NCI-H1436 treated with DMSO at 0.1 percent for 48 hours (cell line): ENCODE measurements at places on chromosomes 13 and 19.

GRCh38 chr19:12513531-12514061 is 29.0 kb upstream of the ZNF709 start:
- no peak for DNase-seq

DNA sequence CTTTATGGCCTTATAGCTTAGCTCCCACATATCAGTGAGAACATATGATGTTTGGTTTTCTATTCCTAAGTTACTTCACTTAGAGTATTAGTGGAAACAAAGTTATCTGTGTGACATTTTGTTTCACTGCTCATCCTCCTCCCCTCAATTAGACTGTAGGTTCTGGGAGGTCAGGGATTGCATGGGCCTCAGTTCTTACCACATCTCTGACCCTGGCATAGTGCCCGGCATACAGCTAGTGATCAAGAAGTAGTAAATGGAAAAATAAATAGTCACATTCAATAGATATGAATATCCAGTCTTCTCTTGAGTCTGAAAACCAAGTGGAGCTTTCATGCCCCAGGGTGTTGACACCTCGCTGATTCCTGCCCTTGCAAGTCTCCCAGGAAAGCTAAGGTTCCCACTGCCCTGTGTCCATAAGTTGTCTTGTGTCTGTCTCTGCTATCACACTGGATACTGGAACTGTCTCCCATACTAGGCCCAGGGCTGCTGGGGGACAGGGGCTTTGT is 249.5 kb upstream of the TSHZ3 start:
- no peak for DNase-seq

DNA sequence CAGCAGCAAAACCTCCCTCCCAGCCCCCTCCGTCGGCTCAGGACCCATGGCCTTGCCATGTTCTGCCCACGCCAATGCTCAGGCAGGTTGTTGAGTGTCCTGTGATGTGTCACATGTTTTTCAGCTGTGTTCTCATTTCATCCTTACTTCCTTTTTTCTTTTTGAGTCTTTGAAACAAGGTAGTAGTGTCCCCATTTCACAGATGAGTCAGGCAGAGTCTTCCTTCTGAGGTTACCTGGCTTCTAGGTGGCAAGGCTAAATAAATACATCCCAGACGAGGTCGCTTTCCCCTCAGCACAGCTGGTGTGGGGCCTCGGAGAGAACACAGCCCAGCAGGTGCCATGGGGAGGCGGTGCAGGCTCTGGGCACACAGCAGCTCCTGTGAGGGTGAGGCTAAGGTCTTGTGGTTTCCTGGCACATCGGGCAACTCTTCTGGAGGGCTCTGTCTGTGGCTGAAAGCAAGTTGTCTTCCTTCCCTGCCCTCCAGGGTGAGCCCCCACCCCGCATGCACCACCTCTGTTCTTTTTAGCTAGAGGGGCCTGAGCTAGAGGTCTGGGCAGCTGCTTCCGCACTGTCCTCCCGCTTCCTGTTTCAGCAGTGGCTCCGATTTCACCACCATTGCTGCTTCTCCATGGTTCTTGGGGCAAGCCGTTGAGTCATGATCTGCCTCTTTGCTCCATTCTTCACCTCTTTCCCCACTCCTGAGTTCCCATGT is 15.1 kb downstream of the PRAM1 start:
- DNase-seq = no peak

DNA sequence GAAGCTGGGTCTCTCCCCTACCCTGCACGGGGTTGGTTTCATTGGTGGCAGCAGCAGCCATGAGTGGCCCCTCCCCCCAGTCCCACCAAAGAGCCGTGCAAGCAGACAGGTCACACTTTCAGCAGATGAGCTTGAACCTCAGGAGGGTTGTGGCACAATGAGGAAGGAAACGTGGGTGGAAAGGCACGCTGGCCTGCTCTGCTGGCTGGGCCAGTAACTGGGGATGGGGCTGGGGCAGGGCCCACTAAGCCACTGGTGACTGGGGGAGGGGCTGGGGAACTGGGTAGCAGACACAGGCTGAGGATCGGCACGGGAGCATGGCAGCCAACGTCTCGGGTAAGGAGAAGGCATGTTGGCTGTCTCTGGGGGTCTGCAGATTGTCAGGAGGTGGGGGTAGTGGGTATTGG is at the start of gene P2RY11:
P2RY11 (plus strand) TSS at position 289 of the 407 bp plus-strand sequence; CDS start at position 318, 29 bp downstream.
- no peak for DNase-seq

DNA sequence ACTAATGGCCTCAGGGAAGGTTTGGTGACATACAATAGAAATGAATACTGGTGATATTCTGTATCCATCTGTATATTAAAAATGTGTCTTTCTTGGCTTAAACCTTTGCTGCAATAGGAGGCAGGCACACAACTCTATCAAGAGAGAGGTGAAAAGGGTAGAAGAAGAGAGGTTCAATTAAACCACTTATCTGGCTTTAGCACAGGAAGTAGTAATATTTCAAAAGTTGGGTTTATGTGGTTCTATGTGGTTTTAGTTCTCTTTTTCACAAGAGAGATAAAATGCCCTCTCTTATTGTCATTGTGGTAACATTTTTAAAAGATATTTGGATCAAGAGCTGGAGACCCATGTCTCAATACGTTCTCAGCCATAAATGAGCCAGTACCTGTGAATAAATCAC is 146.2 kb upstream of the FNDC3A start:
- DNase-seq = peak; percentile 45

DNA sequence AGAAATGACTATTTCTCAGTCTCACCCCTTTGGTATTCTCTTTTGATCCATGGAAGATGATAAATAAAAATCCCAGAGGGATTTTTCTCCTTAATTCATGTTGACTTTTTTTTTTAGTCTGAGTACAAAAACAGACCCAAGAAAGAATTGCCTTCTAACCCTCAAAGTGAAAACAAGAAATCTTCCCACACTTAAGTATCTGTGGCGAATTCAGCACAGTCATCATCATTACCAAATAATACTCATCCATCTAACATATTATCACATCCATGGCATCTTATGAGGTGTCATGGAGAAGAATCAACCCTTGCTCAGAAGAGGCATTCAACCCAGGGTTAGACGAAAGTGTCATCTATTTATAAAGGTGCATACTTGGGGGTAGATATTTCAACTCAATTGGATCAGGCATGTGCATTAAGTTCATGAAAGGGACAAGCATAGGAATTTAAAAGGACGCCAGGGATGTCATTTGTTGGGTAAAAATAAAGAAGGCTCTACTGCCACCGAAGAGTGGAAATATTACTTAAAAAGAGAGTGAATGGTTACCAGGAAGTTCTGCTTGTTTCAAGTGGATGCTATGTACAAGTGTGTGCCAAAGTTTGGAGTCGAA is 101.9 kb downstream of the FLT1 start:
- no peak for DNase-seq

GRCh38 chr19:3822683-3823349 is 36.6 kb upstream of the MATK start:
- DNase-seq = no peak

GRCh38 chr19:16957151-16957701 is 68.4 kb downstream of the F2RL3 start:
- peak; percentile 53 for DNase-seq

GRCh38 chr19:3370214-3370720 is 3.9 kb downstream of the NFIC start:
- no peak for DNase-seq

GRCh38 chr19:45924891-45925447 is 10.4 kb upstream of the NANOS2 start:
- DNase-seq = no peak

- no peak for DNase-seq
Measured at GRCh38 chr19:12994701-12995595, at the start of gene NFIX. TSS of gene NFIX (plus strand) at chr19:12995475. CDS start at chr19:12995838, 363 bp downstream.

DNA sequence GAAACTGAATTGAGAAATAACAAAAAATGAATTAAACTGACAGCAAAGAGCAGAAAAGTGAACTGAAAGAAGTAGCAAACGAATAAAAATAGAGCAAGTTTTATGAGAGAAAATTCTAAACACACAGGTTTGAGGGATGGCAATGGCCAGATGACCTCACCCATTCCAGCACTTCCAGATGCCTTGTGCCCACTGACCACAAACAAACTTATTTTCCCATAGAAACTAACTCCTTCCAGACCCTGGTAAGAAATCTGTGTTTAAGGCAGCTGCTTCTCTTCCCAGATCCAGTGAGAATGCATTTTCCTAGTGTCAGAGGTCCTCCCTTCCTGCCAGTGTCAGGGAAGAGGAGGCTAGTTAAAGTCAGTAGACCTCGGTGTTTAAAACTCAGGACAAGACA is 51.7 kb downstream of the RXFP2 start:
- no peak for DNase-seq

DNA sequence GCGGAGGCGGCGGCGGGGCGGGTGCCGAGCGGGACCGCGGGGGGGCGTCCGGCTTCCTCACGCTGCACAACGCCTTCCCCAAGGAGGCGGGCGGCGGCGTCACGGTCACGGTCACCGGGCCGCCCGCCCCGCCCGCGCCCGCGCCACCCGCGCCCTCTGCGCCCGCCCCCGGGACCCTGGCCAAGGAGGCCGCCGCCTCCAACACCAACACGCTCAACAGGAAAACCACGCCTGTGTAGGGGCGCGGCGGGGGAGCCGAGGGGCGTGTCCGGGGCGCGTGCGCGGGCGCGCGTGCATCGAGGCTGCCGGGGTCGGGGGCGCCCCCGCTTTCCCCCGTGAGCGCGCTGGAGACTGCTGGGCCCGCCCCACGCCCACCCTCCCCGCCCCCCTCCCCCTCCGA is 8.8 kb upstream of the CACNG6 start:
- DNase-seq = no peak

GRCh38 chr13:35909091-35909490 is 222.1 kb downstream of the DCLK1 start:
- DNase-seq = no peak

DNA sequence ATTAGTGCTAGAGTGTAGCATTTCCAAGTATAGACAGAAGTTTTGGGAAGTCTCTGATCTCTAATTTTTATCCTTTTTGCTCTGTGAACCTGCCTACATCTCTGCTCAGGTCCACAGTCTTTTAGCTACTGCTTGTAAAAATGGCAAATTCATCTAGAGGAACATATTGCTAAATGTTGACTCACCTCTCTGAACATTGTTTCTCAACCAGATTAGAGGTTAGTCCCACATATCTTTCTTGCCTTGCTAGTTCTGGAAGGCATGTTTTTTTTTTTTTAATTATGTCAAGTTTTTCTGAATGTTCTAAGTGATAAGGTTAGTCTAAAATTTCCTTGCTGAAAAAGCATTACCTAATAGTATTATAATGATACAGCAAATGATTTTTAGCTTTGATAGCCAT is 2889.6 kb upstream of the PCDH20 start:
- no peak for DNase-seq

GRCh38 chr13:24511019-24511815 is 1.4 kb downstream of the PARP4 start:
- DNase-seq = no peak

DNA sequence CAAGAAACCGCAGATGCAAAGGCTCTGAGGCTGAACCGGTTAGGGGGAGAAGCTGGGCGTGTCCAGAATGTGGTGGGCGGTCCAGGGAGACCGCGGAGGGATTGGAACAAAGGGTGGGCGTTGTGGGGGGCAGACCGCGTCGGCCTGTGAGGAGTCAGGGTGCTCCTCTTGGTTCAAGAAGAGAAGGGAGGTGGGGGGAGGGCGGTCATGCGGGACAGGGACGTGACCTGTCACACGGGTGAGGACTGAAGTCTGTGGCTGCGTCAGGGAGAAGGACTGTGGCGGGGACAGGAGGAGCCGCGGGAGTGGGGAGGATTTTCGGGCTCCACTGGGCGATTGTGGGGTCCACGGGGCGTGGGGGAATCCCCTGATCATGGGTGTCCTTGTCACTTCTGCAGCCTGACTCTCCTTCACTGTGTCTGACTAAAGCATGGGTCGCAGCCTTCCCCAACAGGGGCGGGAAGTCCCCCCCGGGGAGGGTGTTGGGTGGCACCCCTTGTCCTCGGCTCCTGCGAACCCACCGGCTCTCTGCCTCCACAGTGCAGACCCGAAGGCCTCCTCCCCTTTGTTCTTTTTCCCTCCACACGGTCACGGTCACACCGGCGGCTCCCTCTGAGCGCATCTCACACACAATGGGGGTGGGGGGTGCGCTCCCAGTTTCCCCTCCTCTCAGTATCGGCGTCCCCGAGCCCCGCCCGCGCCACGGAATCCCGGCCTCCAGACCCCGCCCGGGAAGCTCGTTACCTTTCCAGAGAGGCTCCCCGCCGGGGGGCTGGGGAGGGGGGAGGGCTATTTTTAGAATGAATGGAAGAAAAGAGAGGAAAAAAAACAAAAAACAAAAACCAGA is 16.4 kb upstream of the KCNN1 start:
- peak; percentile 68 for DNase-seq

DNA sequence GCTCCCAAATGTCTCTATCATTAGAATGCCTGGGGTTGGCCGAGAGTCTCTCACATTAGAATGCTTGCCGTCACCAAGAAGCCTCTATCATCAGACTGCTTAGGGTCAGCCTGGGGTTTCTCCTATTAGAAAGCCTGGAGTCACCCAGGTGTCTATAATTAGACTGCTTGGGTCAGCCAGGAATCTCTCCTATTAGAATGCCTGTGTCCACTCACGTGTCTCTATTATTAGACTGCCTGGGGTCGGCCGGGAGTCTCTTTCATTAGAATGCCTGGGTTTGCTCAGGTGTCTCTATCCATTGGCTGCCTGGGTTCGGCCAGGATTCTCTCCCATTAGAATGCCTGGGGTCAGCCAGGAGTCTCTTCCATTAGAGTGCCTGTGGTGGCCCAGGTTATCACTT is 1453.1 kb downstream of the UQCRFS1 start:
- no peak for DNase-seq

- DNase-seq = no peak
Measured at GRCh38 chr13:94987869-94988268, 275.5 kb upstream of the SOX21 start.

DNA sequence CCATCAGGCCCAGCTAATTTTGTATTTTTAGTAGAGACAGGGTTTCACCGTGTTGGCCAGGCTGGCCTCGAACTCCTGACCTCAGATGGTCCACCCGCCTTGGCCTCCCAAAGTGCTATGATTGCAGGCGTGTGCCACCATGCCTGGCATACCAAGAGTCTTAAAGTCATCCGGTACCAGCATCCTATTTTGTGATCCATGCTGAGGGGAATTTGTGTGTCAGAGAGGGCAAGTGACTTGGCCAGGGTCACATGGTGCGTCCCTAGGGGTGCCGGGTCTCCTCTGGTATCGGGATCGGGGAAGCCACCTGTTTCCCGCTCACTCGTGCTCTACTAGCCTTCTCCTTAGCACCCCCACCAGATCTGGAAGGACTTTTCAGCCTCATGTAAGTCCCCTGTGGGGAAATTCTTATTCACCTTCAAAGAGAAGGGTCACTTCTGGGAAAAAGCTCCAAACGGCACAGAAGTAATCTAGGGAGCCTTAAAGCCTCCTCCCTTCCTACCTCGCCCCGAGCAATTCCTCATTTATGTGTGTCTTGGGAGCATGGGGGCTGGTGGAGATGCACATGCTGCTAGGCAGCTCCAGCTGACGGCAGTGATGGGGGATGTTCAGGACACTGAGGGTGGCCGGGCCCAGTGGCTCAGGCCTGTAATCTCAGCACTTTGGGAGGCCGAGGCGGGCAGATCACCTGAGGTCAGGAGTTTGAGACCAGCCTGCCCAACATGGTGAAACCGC is 6.1 kb upstream of the ANKLE1 start:
- DNase-seq = no peak
